ENCODE measurements at places on chromosomes 6 and 20. TPM values are rescaled to one million over a fixed set of nuclear protein-coding genes. Genes with fewer than 3 reads are reported as not detected.

Gene AFDN
- 157 TPM for polyA plus RNA-seq

Gene PSORS1C2
- polyA plus RNA-seq, result not detected

Gene CENPQ
- 15.9 TPM for polyA plus RNA-seq

Gene ANKS1A
- polyA plus RNA-seq, result 43.8 TPM

Gene ME1
- 2.1 TPM for polyA plus RNA-seq

Gene EDN3
- 5.9 TPM for polyA plus RNA-seq

Gene IRAK1BP1
- 12.2 TPM for polyA plus RNA-seq

Gene HRH3
- not detected for polyA plus RNA-seq

Gene PI3
- not detected for polyA plus RNA-seq

Gene OLIG3
- not detected for polyA plus RNA-seq

Gene LZTS3
- polyA plus RNA-seq, result 13.0 TPM

Gene SLC16A10
- polyA plus RNA-seq, result 29.9 TPM

Gene TREM2
- polyA plus RNA-seq, result 0.29 TPM

Gene LRRC73
- 1.0 TPM for polyA plus RNA-seq

Gene CD83
- polyA plus RNA-seq, result 13.4 TPM

Gene SPINT3
- not detected for polyA plus RNA-seq

Gene LINC00237
- polyA plus RNA-seq, result not detected

Gene TLDC2
- polyA plus RNA-seq, result 3.2 TPM

Gene MRAP2
- polyA plus RNA-seq, result 3.5 TPM

Gene ZNF184
- polyA plus RNA-seq, result 22.1 TPM

Gene UBD
- polyA plus RNA-seq, result 0.75 TPM

Gene MMS22L
- 10.5 TPM for polyA plus RNA-seq

Gene ANKRD66
- not detected for polyA plus RNA-seq

Gene APCDD1L
- 14.0 TPM for polyA plus RNA-seq

Gene BIRC7
- polyA plus RNA-seq, result 1.9 TPM

Gene FITM2
- 8.2 TPM for polyA plus RNA-seq

Gene MEP1A
- polyA plus RNA-seq, result not detected

Gene RFX6
- not detected for polyA plus RNA-seq

Gene NKAIN4
- 22.7 TPM for polyA plus RNA-seq

Gene KCNQ5
- 0.37 TPM for polyA plus RNA-seq

Gene LY6G6F
- 1.5 TPM for polyA plus RNA-seq

Gene LST1
- polyA plus RNA-seq, result 5.2 TPM

Gene C20orf202
- 0.58 TPM for polyA plus RNA-seq

Gene SLC22A2
- polyA plus RNA-seq, result 12.8 TPM

Gene SHLD1
- 12.2 TPM for polyA plus RNA-seq

Gene CD109
- polyA plus RNA-seq, result 15.5 TPM

Gene SLC4A11
- polyA plus RNA-seq, result 1.7 TPM

Gene TP53INP2
- 11.3 TPM for polyA plus RNA-seq

Gene DOK5
- 11.4 TPM for polyA plus RNA-seq

Gene ZKSCAN4
- polyA plus RNA-seq, result 12.2 TPM

Gene PHF20
- 38.7 TPM for polyA plus RNA-seq

Gene SLC22A16
- 0.83 TPM for polyA plus RNA-seq
